ENCODE measurements at places on chromosomes 1 and 21. TPM values are rescaled to one million over a fixed set of nuclear protein-coding genes. Genes with fewer than 3 reads are reported as not detected.

MPC2 gene
- 27.3 TPM for polyA plus RNA-seq

- DNase-seq, result peak; percentile 89
Measured at GRCh38 chr1:15152318-15153183, 996 bp upstream of the TMEM51 start.

GRCh38 chr1:4773226-4773625, 118.8 kb downstream of the AJAP1 start:
- no peak for DNase-seq

DNA sequence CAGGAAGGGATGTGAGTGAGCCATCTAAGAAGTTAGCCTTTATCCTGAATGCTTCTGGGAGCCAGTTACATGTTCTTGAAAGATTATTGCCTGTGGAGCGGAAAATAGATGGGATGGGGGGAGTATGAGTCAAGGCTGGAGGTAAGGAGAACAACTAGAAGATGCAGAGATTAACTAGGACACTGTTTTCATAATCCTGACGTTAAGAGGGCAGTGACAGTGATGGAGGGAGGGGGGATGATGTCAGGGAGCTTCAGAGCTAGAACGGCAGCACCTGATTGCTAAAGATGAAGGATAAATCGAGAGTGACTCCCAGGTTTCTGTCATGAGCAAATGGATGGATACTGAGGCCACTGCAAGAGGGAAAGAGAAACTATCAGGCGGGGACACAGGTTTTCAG, 10.0 kb upstream of the RCSD1 start:
- DNase-seq, result no peak

Data from mammary epithelial cell (primary cell).